Body of pancreas (tissue), 4 donors: ENCODE measurements at places on chromosomes 3 and 15. TPM values are rescaled to one million over a fixed set of nuclear protein-coding genes. Genes with fewer than 3 reads are reported as not detected.

DNA sequence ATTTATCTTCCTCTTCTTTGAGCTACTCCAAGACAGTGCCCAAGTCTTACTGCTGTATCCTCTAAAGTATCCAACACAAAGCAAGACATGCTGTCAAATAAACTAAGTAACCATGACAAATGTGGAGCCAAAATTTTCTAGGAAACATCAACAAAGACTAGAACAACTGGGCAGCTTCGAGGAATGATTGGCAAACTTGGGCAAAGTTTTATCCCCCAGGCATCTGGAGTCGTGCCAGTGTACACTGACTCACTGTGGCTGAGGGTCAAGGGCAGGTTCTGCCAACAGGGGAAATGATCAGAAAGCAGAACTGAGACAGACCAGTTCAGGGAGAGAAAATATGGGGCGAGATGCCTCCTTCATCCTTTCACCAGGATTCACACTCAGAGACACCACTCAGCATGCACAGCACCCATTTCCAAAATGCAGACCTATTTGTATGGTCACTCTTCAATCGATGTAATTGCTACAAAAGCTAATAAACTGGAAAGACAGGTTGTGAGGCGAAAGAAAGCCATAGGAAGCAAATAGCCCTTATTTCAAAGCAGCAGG, 65.8 kb downstream of the MB21D2 start:
- H3K27ac ChIP-seq: peak overlapping the region; percentile 22
- H3K36me3 ChIP-seq: no peaks in the 10 kb centered on the region
- peak; percentile 90 for DNase-seq

GRCh38 chr15:75720787-75721479, 8.3 kb upstream of the CSPG4 start:
- H3K4me3 ChIP-seq: no peak overlapping the region
- DNase-seq: peak; percentile 54
- H3K4me1 ChIP-seq: peaks cover 12% of the 10 kb centered on the region
- no peaks in the 10 kb centered on the region for H3K27me3 ChIP-seq
- no peak overlapping the region for H3K27ac ChIP-seq
- H3K36me3 ChIP-seq: no peaks in the 10 kb centered on the region

DNA sequence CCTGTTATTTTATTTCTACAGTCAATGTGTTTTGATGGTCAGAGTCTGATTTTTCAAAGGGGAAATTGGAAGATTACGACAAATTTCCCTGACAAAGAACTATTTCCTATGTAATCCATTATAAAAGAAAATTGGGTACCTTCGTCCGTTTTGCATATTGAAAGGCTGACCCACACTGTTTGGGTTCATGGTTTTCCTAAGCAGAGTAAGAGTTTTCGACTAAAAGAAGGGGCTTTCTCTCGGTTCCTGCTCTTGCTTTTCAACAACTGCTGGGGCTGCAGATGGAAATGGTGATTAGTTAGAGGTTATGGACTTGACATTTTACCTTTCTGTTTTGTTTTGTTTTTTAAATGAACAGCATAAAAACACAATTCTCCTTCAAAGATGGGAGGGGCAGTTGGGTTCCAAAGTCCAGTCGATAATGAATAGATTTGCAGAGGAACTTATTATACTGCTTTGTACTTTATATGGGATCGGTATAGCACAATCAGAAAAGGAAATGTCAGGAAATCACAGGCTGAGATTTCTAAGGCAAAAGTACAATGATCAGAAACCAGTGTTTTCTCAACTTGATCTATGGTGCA, 978 bp downstream of the KCNMB2 start:
- H3K27ac ChIP-seq: no peak overlapping the region
- no peak for DNase-seq
- H3K4me3 ChIP-seq: no peak overlapping the region
- H3K4me1 ChIP-seq: peaks cover 10% of the 10 kb centered on the region
- no peaks in the 10 kb centered on the region for H3K36me3 ChIP-seq

- H3K36me3 ChIP-seq: no peaks in the 10 kb centered on the region
- H3K27ac ChIP-seq: no peak overlapping the region
- H3K4me1 ChIP-seq: no peaks in the 10 kb centered on the region
- DNase-seq: no peak
These were observed 59.7 kb downstream of the GRIP2 start for GRCh38 chr3:14480207-14481017.

- no peaks in the 10 kb centered on the region for H3K36me3 ChIP-seq
- no peak overlapping the region for H3K27ac ChIP-seq
- H3K27me3 ChIP-seq: no peaks in the 10 kb centered on the region
- no peak overlapping the region for H3K4me3 ChIP-seq
- H3K4me1 ChIP-seq: no peaks in the 10 kb centered on the region
These were observed 91.3 kb upstream of the ATP10A start for GRCh38 chr15:25954398-25954797.

DNA sequence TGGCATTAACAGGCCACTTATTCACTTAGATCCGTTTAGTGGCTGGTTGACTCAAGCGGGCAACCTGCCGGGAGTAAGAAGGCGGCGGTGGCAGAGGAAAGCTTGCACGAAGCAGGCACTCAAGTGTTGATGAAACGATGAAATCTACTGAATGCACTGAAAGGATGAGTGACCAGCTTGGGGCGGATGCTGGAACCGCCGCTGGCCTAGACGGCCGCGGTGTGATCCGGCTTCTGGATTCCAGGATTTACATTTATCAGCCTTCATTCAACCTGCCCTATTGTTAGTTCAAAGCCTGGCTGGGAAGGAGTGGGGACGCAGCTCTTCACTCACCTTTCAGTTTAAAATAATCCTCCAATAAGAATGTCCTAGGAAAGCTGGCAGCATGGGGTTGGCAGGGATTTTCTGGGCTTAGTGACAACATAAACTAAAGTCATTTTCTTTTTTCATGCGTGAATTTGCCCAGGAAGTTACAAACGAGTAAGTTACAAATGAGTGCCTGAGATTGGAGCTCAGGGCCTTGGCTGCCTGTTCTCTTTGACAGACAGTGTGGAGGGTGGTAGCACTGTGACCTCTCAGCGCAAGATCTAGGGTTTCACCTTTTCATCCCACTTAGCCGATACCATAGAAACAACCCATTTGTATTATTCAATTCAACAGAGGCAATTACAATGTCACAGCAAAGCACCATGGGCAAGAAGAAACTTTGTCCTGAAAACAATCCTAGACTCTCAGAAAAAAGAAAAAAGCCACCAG, 1.1 kb upstream of the PLCH1 start:
- no peak overlapping the region for H3K27ac ChIP-seq
- peaks cover 19% of the 10 kb centered on the region for H3K4me1 ChIP-seq
- H3K27me3 ChIP-seq: no peaks in the 10 kb centered on the region
- DNase-seq: peak; percentile 21
- peak overlapping the region; percentile 85 for H3K4me3 ChIP-seq

GRCh38 chr15:98855815-98856531, 151.6 kb downstream of the PGPEP1L start:
- peaks cover 82% of the 10 kb centered on the region for H3K4me1 ChIP-seq
- no peaks in the 10 kb centered on the region for H3K27me3 ChIP-seq
- H3K27ac ChIP-seq: no peak overlapping the region

Gene TMEM40
- total RNA-seq: not detected

Gene P2RY1
- total RNA-seq: 6.9 TPM
